Urothelium cell line (cell line): ENCODE measurements at places on chromosomes 12 and 14.

- DNase-seq, result no peak
These were observed 160.6 kb downstream of the ADGRD1 start for GRCh38 chr12:131114271-131114670.

DNA sequence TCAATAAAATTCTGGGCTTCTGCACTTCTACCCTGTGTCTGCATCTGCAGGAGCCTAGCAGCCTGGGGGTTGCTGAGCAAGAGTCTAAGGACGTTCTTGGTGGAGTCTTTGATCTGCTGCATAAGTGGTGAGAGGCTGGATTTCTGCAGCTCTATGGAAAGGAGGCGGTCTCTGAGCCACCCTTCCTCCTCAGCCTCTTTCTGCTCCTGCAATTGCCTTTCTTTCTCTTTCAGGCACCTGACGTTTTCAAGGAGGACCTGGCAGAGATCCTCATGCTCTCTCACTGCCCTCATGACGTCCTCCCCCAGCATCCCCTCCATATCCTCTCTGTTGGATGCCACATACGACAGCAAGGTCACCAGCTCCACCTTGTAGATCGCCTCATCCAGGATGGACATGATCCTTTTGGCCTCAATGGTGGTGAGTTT lies 13.6 kb upstream of the TPCN1 start:
- no peak for DNase-seq

DNA sequence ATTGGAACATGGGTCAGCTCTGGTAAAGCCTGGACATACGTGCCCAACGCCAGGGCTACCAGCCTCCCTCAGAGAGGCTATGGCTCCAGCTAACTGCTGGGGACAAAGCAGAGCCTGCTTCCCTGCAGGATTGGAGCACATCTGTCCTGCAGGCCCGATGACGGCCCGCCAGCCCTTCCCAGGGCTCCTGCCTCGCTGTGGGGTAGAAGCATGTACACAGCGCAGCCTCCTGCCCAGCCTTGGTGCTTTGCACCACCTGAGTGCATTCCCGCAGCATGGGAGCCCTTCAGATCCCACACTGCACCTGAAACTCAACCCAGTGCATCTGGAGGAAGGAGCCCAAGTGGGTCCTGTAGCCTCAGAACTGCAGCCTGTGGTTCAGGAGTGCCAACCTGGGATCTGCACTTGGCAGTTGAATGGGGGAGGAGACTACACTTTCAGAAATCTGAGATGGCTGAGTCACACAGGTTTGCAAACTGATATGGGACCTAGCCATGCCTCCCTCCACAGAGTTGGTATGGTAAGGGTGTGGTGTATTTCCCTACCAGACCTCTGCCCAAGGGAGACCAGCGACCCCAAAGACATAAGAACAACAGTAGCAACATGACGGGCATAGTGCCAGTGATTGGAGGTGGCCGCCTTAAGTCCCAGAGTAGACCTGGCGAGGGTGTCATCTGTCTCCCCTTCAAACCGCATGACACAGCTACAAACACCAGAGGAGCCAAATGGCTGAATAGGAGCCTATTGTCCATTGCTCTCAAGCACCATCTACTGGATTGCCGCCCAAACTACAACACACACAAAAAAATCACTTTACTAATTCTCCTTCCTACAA lies 273.9 kb upstream of the MIS18BP1 start:
- DNase-seq, result peak; percentile 81

- DNase-seq, result no peak
These were observed 39.4 kb downstream of the CRACR2A start for GRCh38 chr12:3713483-3713882.

DNA sequence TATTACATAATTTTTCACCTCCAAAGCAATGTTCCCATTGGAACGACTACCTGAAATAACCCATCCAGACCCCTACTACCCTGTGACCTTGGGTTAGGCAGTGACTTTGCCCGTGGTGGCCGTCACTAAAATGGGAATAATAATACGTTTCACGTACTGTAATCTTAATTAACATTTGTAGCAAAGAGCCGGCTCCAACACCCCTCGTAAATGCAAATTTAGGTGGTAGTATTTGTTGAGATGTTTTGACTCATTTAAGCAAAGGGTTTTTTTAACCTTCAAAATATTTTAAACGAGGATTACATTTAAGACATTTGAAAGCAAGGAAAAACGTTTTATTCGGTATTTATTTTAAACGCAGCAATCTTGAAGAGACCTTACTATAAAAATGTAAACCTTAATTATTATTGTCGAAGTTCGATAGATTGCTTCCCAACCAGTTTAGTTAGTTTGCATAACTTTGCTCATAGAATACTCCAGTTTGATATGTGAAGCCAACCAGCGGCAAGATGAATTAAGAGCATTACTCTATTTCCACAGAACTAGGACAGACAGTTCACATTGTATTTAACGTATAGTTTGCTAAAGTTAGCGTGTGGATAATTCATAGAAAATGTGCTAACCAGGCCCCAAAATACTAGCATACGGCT lies 1.4 kb upstream of the ARID2 start:
- DNase-seq, result no peak

GRCh38 chr12:15522574-15523187 lies 200.4 kb downstream of the PTPRO start:
- peak; percentile 49 for DNase-seq

- DNase-seq, result peak; percentile 66
These were observed 19.3 kb downstream of the ZC2HC1C start for GRCh38 chr14:75088566-75089373.

- DNase-seq, result no peak
These were observed 32.7 kb downstream of the PRMT8 start for GRCh38 chr12:3523728-3524127.

GRCh38 chr12:93844164-93844784 lies 167.1 kb downstream of the CRADD start:
- DNase-seq, result no peak

- no peak for DNase-seq
These were observed 7.3 kb upstream of the CFAP54 start for GRCh38 chr12:96482086-96482485.

GRCh38 chr12:110234331-110234751 lies 46.7 kb upstream of the ATP2A2 start:
- no peak for DNase-seq

GRCh38 chr12:80607361-80608135 lies 99.9 kb upstream of the MYF6 start:
- DNase-seq, result no peak

DNA sequence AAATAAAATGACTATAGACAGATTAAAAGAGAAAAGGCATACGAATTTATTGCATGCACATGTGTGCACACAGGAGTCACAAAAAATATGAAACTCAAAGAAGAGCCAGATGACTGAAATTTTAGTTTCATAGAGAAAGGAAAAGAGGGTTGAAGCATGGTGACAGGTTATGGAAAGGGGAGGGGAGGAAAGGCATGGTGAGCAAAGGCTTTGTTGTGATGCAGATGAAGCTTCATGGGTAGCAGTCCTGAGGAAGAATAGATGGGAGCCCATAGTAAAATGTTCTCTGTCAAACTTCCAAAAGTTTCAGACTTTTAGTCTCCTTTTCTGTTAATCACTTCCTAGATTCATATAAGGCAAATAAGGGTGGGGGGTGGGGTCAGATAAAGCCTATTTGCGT lies 612.7 kb upstream of the ATP2B1 start:
- DNase-seq, result no peak
